ENCODE measurements at places on chromosomes 5 and 9.

- H3K4me3 ChIP-seq = no peak overlapping the region
- DNase-seq = peak; percentile 90
- no peak overlapping the region for H3K27ac ChIP-seq
- no peaks in the 10 kb centered on the region for H3K27me3 ChIP-seq
Measured at GRCh38 chr9:94213511-94214124, 45.5 kb upstream of the ZNF169 start.

DNA sequence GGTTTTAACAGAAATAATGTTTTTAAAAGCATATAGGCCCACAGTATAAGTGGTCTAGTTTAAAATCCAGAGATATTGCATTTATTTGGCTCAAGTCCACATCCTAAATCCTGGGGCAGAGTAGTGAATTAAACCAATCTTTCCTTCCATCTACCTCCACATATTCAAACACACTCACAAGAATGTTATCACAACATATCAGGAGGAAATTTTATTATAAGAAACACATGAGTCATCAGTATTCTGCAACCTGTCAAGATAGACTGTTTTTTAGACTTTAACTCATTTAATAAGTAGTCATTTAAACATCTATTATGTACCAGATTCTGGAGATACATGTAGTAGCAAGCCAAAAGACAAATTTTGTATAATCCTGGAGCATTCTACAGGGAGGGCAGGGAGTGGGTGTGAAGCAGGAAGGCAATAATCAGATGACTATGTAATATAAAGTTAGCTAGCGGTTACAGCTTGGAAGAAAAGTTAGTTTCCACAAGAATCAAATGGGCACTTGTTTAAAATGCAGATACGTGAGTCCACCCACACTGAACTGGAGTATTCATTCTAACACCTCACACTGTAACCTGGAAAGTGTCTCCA, 187.3 kb upstream of the PIK3R1 start:
- no peak overlapping the region for H3K27ac ChIP-seq
- no peaks in the 10 kb centered on the region for H3K36me3 ChIP-seq
- no peaks in the 10 kb centered on the region for H3K27me3 ChIP-seq

DNA sequence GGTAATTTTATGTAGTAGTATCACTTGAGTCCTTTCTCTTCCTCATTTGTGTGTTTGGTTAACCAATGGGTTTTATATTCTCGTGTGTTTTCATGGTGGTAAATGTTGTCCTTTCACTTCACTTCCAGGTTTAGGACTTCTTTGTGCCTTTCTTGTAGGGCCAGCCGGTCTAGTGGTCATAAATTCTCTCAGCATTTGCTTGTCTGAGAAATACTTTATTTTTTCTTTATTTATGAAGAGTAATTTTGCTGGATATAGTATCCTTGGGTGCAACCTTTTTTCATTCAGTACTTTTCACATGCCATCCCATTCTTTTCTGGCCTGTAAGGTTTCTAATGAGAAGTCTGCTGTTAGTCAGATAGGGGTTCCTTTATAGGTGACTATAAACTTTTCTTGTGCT, 107.1 kb downstream of the GNA14 start:
- DNase-seq = no peak
- H3K4me1 ChIP-seq = no peaks in the 10 kb centered on the region
- no peaks in the 10 kb centered on the region for H3K27me3 ChIP-seq
- no peak overlapping the region for H3K4me3 ChIP-seq
- no peak overlapping the region for H3K27ac ChIP-seq

GRCh38 chr9:133576031-133576874, 32.9 kb downstream of the FAM163B start:
- H3K27me3 ChIP-seq = no peaks in the 10 kb centered on the region
- no peaks in the 10 kb centered on the region for H3K36me3 ChIP-seq
- H3K4me3 ChIP-seq = no peak overlapping the region
- DNase-seq = no peak

GRCh38 chr9:5917888-5918287, 27.2 kb downstream of the MLANA start:
- H3K36me3 ChIP-seq = peaks cover 30% of the 10 kb centered on the region
- no peak overlapping the region for H3K4me3 ChIP-seq
- H3K4me1 ChIP-seq = no peaks in the 10 kb centered on the region
- no peak for DNase-seq
- H3K27ac ChIP-seq = no peak overlapping the region

DNA sequence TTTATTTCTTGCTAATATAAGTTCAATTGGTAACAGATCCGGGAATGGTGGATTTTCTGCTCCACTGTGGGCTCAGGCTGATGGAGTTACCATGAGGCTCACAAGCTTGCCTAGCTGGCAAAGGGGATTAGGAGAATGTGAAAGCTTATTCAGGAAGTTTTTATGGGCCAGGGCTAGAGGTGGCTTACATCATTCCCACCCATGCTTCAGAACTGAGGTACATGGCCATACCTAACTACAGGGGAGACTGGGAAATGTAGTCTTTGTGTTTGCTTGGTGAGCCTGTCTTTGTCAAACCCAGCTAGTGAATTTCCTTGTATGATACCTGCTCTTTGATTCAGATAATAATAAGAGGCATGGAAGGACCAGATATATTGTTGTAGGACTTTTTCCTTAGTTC, 105.9 kb upstream of the DHFR start:
- no peaks in the 10 kb centered on the region for H3K36me3 ChIP-seq
- no peak overlapping the region for H3K4me3 ChIP-seq
- no peak for DNase-seq
- no peak overlapping the region for H3K27ac ChIP-seq
- no peaks in the 10 kb centered on the region for H3K4me1 ChIP-seq
- no peaks in the 10 kb centered on the region for H3K27me3 ChIP-seq

- H3K4me3 ChIP-seq = no peak overlapping the region
- no peak for DNase-seq
- H3K36me3 ChIP-seq = no peaks in the 10 kb centered on the region
- H3K4me1 ChIP-seq = peaks cover 8% of the 10 kb centered on the region
Measured at GRCh38 chr5:74034733-74035132, 408.7 kb downstream of the ARHGEF28 start.

All from lung (tissue), 17 donors.